ENCODE measurements at places on chromosomes 6 and 20.

DNA sequence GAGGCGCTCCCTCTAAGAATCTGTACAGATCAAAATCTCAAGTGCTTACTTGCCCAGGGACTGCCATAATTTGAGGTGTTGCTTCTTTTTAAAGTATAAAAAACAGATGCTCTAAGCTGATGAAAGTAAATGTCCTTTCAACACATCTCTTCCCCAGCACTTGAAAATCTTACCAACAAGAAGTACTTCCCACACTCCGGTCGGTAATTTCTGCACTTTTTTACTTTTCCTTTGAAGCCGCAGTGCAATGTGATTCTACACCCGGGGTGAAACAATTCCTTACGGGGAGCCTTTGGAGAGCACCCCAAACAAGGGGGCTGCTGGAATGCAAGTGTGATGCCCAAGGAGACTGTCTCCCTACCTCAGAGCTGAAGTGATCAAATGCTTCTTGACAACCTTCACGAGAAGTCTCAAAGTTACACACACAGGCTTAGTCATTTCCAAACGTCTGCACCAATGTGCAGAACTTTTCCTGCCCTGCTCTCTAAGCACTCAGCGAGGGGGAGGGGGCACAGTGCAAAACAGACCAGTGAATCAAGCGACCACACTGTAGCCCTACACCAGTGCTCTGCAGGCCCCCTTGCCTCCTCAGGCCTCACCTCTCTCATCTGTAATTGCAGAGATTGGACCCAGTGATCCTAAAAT lies 56.7 kb downstream of the ATXN1 start:
- no peak for DNase-seq

GRCh38 chr6:101936516-101936915 lies 543.0 kb downstream of the GRIK2 start:
- DNase-seq, result no peak

- DNase-seq, result no peak
These were observed 588.4 kb downstream of the RFPL4B start for GRCh38 chr6:112935402-112936078.

DNA sequence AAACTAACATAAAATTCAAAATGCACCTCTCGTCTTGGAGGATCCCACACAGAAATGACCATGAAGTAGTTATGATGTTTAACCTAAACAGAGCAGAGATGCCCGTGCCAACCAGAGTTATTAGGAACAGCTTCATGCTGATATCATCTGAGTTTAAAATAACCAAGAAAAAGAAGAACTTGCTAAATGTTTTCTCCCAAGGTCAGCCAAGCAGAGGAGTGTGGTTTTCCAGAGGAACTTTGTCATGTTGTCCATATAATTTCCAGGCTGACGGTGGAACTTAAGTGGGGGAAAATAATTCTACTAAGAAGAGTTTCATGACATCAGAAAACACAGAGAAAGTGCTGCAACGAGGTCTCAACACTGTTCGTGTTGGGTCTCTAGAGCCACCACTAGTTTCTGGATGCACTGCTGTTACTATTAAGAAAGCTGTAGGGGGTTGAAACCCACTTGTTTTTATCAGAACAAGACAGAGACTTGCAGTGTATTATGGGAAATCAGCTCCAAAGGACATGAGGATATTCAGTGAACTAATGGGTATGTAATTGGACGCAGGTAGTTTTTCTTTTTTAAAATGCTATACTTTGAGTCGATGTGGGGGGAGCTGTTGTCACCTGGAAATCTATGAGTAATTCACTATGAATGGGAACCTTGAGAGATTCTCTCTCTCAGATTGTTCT lies 5.2 kb downstream of the AGPAT4 start:
- no peak for DNase-seq

GRCh38 chr6:98532004-98532403 lies 302.4 kb upstream of the POU3F2 start:
- no peak for DNase-seq

GRCh38 chr6:107670792-107671199 lies 153.3 kb downstream of the SCML4 start:
- DNase-seq, result peak; percentile 34

DNA sequence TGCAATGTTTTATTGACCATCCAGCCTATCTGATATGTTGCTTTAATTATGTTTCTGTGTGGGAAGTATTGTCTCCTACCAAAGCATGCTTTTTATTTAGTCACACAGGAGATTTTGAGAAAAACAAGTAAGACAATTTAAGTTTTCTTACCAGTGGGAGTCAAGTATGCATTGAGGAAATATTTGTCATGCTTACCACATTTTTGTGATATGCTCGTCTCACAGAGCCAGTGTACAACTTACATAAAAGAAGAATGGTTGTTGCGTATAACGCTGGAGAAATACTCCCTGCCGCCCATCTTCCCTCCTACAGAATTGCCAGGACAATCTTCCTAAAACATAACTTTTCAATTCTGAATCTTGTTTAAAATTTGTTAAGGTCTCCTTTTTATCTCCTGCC lies 37.1 kb upstream of the FILIP1 start:
- no peak for DNase-seq

DNA sequence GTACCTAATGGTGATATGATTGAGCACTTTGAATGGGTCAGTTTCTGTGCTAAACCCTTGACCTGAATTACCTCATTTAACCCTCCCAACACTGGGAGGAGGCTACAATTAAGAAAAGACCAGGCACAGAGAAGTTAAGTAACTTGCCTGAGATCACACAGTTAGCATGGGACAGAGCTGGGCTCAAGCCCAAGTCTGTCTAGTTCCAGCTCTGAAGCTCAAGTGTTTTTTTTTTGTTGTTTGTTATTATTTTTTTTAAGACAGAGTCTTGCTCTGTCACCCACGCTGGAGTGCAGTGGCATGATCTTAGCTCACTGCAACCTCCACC lies 4.0 kb downstream of the FAM83D start:
- no peak for DNase-seq

DNA sequence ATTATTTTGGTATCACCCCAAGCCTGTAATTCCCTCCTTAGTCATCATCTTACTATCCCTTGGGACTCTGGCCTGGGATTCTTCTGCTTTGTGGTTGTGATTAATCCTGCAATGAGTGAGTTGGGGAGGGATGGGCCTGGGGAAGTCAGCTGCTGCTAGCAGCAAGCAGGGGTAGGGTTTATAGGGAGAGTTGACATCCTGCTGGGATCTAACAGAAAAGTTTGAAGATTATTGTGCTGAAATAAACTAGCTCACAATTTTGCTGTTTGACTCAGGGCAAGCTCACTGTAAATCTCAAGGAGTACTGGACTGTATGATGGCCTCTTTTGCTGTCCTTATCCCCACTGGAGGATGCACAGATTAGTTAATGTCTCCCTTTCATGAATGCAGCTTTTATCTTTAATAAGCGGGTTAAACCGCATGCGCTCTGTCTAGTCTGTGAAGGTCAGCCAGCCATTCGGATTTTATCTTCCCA lies 83.4 kb downstream of the JARID2 start:
- DNase-seq, result no peak

GRCh38 chr20:47652301-47652700 lies 133.0 kb downstream of the SULF2 start:
- no peak for DNase-seq

DNA sequence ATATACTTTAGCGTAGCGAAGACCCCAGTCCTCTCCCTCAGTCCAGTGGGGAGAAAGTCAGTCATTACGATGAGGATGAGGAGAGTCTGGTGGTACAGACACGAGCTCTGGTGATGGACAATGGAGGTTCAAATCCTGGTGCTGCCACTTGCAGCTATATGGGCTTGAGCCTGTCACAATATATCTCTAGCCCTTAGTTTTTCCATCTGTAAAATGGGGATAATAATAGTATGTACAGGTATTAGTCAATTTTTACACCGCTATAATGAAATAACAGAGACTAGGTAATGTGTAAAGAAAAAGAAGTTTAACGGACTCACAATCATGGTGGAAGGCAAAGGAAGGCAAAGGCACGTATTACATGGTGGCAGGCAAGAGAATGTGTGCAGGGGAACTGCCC lies 237.9 kb downstream of the BCAS1 start:
- DNase-seq, result no peak

DNA sequence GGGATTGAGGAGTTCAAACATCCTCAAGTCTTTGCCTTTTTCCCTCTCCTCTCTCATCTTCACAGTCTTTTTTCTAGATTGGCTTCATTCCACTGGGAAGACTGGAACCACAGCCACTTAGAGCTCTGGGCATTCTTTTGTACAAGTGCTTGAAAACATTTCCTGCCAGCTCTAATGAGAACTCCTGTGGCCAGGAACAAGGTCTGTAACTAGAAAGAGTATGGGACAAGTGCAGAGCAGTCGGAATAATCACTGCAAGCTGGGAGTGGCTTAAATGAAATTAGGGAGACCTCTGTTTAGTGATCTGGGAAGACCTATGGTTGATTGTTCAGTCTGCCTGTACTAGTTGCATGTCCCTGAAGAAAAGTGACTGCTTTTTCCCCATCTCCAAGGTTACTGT lies 41.0 kb upstream of the SMIM8 start:
- DNase-seq, result no peak

- no peak for DNase-seq
These were observed 74.0 kb downstream of the HAO1 start for GRCh38 chr20:7866285-7866684.

GRCh38 chr6:90401933-90402830 lies 105.5 kb upstream of the BACH2 start:
- DNase-seq, result no peak

GRCh38 chr6:30507849-30508827 lies 18.8 kb downstream of the HLA-E start:
- no peak for DNase-seq

DNA sequence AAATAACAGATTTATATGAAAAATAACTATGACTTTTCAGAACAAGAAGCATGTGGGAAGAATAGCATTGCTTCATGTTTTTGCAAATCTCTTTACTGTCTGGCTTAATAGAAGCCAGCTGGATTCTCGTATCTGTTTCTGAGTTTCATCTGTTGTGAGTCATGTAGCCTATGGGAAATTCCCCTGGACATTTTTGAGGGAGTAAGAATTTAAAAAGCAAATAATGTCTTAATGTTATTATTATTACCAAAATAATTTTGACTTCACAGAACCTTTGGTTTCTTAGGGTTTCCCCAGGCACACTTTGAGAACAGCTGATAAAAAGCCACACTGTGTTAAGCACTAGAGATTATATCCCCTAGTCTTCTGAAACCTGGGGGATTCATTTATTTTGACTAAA lies 75.8 kb downstream of the SYCP2L start:
- DNase-seq, result no peak

DNA sequence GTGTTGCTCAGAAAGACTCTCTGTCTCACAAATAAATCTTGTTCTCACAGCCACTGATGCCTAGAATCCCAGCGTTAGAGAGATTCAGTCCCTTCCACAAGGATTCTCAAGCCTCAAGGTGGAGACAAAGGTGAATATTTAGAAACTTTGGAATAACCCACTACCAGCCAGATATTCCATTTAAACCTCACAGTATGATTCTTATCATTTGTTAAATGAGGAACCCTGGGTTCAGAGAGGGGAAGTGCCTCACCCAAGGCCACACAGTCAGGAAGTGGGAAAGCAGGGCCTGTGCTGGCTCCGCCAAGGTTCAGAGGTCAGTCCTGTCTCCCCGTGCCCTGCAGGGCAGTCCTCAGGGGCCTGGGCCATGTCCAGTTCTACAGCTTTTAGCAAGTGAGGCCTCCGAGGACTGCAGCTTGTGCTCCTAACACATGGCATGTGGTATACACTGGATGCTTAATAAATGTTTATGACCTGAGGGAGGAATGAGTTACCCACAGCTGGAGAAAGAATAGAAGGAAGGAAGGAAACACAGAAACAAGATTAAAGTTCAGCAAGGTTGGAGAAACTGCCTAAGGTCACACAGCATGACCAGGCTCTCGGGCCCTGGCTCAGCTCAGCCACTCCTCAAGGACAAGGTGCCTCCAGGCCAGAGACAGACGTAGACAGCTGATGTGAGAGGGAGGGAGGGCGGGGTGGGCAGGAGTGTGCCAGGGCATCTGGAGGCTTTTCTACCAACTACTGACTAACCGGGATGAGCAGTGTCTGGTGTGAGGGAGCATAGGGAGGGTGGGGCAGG lies 3.9 kb upstream of the TGM2 start:
- DNase-seq, result no peak

DNA sequence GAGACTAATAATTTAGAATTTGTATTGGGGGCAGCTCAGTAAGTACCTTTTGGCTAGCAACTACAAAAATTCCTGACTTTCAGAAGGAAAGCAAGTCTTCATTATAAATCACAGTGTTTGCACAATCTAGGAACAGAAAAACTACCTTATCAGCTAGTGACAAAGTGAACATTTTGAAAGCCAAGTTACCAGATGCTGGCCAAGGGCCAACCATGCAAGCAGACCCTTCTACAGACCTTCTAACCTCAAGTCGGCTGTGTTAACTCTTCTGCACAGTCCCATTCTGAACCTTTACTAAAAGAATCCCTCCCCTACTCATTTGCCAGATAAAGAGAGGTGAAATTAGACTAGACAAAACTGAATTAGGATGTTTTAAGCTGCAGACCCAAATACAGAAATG lies 341.9 kb downstream of the COL12A1 start:
- DNase-seq, result no peak

GRCh38 chr6:63347599-63347998 lies 27.8 kb upstream of the LGSN start:
- no peak for DNase-seq

DNA sequence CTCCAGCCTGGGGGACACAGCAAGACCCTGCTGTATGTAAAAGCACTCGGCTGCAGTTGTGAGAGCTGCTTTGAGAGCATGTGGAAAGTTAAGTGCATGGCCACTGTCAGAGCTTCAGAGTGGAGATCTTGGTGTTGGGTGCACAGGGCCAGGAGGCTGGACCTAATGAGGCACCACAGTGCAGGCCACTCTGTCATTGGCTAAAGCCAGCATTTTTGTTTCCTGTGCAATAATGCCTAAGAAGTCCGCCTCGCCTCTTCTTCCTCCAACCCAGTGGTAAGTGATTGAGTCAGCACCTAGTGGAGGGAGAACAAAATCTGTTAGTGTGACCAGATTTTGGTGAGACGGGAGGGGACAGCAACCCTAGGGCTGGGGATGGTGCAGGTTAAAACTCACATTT lies 60.6 kb downstream of the SSR1 start:
- DNase-seq, result no peak

DNA sequence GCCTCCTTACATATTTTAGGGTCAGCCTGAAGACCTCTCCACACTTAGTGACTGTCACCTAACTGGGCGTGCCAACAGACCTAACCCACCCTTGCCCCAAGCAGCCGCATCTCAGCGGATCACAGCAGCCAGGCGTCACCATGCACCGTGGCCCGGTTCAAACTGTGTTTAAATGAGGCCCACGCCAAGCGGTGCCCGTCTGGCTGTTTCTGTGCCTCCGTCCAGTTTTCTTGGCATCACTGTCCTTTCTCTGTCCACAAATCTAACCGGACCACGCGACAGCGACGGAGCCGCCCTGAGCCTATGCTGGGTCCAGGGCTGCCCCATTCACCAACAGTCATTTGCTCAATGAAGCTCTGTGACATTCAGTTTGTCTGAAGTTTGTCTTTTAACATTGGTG lies 393.3 kb downstream of the THBS2 start:
- no peak for DNase-seq

All from putamen (tissue), 1 donor.